ENCODE measurements at places on chromosomes 13 and 19.

GRCh38 chr19:43524922-43525835 lies 1.8 kb downstream of the ETHE1 start:
- no peak for DNase-seq

GRCh38 chr19:35155441-35155840 lies 906 bp downstream of the FXYD5 start:
- peak; percentile 15 for DNase-seq

DNA sequence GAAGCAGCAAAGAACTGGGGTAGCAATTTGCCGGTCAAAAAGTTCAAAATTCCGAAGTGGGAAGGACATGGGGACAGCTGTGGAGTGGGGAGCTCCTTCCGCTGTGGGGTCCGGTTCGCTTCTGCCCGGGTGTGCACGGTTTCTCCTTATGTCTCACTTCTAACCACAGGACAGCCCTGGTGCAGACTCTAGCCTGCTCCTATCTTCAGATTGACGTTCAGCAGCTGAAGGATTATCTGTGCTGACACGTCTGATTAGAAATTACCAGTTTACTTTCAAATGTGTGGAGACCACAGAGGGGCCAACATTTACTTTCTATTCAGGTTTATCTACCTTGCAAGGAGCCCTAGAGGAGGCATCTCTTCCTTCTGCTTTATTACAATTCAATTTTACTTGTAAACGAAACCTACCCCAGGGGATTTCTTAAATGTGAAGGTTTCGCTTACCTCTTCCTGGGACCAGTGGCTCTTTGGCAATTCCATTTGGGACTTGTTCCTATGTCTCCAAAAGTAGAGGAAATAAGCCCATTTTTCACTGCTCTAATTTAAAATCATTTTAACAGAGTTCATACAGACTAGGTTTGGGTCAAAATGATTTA lies 27.3 kb downstream of the LHFPL6 start:
- no peak for DNase-seq

- DNase-seq = no peak
These were observed 37.8 kb upstream of the CXCL17 start for GRCh38 chr19:42480335-42481095.

DNA sequence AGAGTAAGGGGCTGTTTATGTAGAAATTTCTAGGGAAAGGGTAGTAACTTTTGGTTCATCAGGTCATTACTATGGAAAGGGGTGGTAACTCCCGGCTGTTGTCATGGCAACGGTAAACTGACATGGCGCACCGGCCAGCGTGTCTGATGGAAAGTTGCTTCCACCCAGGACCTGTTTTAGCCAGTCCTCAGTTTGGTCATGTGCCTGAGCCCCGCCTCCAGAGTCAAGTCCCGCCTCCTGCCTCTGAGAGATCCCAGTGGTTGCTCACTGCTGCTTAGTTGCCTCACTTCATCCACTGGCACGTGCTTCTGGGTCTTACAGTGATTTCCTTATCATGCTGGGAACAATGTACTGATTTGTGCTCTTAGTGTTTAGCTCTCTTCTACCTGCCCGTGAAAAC lies 455.2 kb upstream of the ZNF507 start:
- no peak for DNase-seq

- DNase-seq = no peak
These were observed 3.9 kb downstream of the SIAH3 start for GRCh38 chr13:45847554-45848224.

DNA sequence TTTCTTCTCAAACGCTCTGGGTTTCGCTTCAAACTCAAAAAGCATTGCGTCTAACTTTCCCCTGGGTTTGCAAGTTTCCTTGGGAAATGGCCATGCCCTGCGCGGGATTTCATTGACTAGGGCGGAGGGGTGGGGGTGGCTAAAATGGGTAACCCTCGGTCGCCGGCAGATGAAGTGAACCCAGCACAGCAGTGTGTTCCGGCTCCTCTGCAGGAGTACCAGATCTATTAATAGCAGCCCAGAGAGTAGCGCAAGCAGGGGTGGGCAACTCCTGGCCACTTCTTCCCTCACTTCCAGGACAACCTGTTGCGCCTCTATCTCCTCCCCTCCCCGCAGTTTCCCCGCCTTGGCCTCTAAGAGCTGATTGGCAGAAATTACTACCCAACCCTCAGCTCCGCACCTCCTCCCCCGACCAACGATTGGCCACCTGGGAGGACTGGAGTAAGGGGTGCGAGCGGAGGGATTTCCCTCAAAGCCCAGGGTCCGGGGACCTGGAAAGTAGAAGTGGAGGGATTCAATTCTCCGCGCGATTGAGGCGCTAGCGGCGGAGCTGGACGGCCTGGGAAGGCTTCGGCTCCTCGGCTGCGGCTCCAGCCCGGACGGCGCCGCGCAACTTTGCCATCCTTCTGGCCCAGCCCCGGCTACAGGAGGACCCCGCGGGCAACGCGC lies at the start of gene FREM2:
Gene FREM2 (plus strand): TSS at position 501 of the 669 bp plus-strand sequence. CDS start 268 bp downstream, outside the sequence.
- no peak for DNase-seq
